ENCODE measurements at places on chromosomes 16 and 17. TPM values are rescaled to one million over a fixed set of nuclear protein-coding genes. Genes with fewer than 3 reads are reported as not detected.

Gene GPR179
- total RNA-seq, result 0.57 TPM

Gene TM4SF5
- not detected for total RNA-seq

Gene PLK1
- 169 TPM for total RNA-seq

Gene CBFA2T3
- total RNA-seq, result 0.88 TPM

Gene RAB26
- total RNA-seq, result 29.5 TPM

Gene CCL18
- not detected for total RNA-seq

GRCh38 chr16:48432136-48432535 is 46.9 kb upstream of the SIAH1 start:
- DNase-seq, result no peak

- peak; percentile 38 for DNase-seq
These were observed 32.8 kb downstream of the TMEM238L start for GRCh38 chr17:10771148-10771547.

DNA sequence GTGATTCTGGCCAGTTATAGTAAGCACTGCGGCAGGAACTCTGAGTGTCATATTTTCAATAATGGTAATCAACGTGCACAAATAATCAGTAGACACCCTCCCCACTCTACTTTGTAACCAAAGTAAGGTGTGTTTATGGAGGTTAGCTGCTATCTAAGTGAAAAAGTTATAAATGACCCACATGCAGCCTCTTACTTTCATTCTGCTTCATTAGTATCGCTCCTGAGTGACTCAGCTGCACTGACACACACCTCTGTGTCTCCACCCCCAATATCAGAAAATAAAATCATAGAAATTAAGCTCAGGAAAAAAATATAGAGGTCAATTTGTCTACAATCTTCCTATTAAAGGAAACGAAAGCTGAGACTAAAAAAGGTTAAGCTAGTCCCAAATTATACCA is 64.1 kb upstream of the TRAP1 start:
- DNase-seq, result no peak

DNA sequence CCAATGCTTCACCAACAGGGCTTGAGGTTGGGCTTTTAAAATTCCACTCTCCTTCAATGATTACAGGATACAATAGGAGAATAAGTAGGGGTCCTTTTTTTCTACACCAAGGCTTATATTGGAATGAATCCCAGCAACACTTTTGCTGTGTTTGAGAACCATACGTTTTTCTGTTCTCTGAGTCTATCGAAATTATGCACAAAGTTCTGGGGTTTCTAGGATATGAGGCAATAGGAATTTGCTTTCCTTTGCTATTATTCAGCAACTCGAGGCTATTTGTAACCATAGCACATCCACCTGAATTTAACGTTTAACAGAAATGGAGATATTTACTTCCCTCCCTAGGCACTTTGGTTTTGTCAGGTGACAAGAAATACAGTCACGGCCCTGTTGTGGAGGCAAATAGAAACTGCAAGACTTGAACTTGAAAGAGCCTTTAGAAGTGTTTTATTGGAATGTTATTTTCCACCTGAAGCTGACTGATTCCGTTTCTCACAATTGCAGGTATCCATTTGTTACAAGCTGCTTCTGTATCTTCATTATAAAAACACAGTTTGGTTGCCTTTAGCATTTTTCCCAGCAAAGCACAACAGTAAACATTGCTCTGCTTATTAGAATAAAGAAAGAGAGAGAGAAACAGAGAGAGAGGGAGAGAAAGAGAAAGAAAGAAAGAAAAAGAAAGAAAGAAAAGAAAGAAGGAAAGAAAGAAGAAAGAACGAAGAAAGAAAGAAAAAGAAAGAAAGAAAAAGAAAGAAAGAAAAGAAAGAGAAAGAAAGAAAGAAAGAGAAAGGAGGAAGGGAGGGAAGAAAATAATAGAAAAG is 109.6 kb downstream of the HS3ST3A1 start:
- no peak for DNase-seq

DNA sequence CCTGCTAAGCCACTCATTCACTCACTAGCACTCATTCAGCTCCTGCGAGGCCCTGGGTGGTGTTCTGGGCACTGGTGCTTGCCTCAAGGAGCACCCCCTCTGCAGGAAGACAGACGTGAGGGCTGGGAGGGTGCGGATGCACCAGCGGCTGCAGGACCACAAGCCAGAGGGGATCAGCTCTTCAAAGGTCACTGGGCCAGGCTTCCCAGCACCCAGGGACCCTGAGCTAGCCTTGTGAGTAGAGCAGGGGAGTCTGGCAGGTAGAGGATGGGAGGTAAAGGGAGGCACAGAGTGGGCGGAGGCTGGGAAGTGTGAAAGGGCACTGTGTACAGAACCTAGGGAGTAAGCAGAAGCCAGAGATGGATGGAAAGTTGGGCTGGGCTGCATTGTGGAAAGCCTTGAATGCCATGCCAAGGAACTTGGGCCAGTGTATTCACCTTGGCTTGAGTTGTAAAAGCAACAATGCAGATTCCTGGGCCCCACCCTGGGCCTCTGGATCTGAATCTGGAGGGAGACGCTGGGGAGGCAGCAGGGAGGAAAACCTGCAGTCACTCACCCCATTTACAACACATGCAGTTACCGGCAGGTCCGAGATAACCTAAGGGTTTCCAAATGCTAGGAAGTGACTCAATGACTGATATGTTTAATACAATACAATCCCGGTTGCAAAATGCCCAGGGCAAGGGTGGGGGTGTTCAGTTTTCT is 1.7 kb downstream of the IL4R start:
- DNase-seq, result peak; percentile 99

DNA sequence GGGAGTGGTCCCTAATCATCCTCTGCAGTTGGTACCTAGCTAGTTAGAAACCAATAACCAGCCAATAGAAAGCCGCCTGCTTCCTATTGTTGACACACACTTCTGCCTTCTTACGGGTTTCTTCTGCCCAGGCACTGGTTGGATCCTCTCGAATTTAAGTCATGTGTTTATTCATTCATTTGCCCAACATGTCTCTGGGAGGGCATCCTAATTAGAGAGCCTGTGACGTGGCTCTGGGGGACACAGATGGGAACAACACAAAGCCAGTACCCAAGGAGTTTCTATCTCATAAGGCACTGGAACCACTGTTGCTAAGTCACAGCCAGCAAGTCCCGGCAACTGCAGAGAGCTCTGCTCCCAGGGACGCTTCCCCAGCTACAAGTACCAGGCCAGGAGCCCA is 300.7 kb upstream of the TNRC6C start:
- DNase-seq, result no peak

- no peak for DNase-seq
These were observed 5.0 kb downstream of the LYRM1 start for GRCh38 chr16:20905576-20905975.

DNA sequence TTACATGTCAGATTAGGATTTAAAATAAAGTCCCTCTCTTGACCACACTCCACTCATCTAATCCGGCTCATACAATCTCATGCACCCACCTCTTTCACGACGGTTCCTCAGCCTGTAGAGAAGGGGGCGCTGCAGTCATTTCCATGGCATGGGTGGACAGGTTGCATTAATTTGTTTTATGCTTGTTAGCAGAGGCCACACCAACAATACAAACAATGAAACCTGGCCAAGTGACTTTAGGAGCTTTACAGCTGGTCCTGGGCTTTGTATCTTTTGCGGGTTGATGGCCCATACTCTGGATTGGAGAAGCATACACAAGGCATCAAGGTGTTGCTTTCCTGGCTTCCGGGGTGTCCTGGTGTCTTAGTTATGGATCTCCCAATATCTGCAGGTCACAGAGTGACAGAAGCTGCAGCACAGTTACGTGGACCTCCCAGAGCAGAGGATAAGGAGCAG is 9.7 kb upstream of the SNF8 start:
- DNase-seq, result peak; percentile 59

DNA sequence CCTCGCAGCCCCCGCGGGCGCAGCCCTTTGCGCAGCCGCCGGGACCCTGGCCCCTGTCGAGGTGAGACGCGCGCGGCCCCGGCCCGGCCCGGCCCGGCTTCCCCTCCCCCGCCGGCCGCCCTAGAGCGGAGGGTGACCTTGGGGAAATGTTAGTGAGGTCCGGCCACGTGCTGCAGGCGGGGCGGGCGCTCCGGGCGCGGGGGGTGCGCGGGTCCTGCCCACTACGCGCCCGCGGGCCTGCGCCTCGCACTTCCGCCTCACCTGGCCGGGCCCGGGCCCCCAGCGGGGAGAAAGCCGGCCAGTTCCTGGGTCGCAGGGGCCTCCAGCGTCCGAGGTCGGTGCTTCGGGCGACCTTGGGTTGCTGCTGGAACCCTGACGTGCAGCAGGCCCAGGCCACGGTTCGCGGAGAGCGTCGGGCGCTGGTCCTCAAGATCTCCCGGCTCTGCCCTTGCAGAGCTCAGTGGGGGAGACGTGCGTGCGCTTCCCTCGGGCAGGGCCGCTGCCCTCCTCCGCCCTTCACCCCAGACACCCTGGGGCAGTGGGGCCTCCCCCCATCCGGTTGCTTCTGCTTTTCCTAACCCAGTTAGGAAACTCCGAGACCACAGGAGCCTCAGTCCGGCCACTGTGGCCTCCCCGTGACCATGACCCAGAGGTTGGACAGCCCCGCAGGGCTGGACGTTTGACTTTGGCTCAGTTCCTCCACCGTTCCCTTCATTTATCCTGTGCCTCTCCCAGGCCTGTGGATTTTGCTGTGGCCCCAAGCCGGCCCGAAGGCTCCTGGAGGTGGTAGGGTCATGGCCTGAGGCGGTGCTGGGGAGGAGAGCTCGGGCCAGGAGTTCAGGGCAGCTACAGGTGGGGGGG is 791 bp downstream of the MCRIP2 start:
- peak; percentile 43 for DNase-seq

DNA sequence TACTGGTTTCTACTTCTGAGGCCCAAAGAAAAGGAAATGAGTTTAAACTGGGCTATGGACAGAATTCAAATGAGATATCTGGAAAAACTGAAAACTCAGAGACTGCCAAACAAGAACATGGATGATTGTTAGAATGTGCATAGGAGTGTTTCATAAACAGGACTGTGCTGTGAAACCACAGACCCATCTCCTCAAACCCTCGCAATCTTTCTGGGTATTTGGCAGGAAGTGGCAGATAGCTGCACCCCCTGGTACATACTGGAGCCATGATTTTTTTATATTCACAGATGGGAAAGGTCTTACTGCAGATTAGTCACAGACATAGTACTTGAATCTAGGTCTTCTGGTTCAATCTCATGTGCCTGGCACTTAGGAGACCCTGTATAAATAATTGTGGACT is 145.0 kb downstream of the CCDC182 start:
- no peak for DNase-seq

- peak; percentile 42 for DNase-seq
These were observed 13.9 kb downstream of the MYL4 start for GRCh38 chr17:47223007-47223406.

GRCh38 chr17:48393283-48393682 is 36.7 kb downstream of the SKAP1 start:
- no peak for DNase-seq

GRCh38 chr16:73289232-73289631 is 241.3 kb upstream of the ZFHX3 start:
- no peak for DNase-seq

DNA sequence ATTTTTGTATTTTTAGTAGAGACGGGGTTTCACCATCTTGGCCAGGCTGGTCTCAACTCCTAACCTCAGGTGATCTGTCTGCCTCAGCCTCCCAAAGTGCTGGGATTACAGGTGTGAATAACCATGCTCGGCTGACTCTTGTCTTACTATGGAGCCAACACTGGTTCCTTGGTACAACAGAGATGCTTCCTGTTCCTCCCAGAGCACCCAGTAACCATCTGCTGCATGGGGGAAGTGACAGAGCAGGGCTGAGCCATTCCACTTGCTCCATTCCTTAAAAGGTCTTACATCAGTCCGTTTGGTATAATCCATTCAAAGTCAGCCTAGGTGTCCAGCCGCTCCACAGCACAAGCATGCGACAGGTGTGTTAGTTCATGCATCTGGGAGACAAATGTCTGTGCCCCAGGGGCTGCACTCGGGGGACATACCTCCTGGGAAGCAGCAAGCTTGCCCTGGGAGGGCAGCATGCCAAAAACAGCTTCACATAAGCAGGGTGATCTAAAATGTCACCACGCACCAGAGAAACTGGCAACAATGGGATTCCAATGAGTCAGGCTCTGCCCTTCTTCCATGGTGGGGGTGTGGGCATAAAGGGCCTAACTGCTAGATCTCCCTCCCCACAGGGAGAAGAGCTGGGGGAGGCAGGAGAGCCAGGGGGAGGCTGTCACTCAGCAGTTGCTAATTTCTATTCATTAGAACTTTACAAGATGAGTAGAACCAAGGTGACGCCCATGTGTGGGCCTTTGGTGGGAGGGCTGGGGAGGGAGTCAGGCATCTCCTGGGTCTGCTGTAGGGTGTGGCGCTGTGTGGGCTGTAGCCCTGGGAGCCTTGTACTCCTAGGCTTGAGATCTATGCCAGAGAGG is 35.5 kb downstream of the PIPOX start:
- peak; percentile 55 for DNase-seq

- DNase-seq, result peak; percentile 39
These were observed 136.1 kb downstream of the SPACA3 start for GRCh38 chr17:33127706-33128105.

DNA sequence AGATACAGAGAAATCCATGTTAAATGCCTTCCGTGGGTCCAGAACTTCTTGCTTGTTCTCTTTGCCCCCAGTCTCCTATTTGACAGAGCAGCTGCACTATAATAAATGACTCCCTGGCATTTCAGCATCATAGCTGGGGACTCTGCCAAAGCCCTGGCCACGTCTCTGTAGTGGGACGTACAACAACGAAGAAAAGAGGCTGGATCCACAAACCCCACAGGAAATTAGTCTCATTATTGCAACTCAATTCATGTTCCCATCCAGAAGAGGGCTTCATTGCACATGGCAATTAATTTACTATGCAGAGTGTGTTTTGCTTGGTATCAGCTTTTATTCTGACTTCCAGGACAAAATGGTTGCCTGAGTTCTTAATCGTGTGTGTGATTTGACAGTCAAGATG is 121.3 kb downstream of the CDH13 start:
- no peak for DNase-seq

DNA sequence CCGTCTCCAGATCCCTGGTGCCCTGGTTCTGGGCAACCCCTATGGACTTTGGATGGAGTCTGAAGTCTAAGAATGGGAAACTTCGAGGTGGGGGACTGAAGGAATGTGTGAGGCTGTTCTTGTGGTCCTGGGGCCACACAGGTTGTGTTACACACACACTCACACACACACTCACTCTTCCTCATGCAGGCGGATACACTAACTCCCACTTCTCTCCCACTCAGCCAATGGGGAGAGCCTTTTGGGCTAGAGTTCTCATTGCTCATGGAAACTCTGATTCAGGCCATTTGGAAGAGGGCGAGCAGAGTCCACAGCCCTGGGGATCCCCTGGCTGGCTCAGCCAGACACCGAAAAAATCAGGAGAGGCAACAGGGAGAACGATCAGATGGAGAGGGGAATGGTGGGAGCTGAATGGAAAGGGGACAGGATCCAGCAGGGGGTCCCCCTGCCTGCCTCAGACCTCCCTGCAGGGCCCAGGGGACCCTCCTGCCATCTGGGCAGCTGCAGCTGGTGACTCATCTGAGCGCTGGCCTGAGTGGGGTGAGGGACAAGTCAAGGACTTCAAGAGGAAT is 9.1 kb downstream of the IGFBP4 start:
- no peak for DNase-seq

GRCh38 chr17:1629504-1630310 is 1.1 kb upstream of the SLC43A2 start:
- no peak for DNase-seq

- no peak for DNase-seq
These were observed 131.4 kb downstream of the CA10 start for GRCh38 chr17:52027081-52027480.
